ENCODE measurements at places on chromosomes 12 and 14.

- DNase-seq = no peak
Measured at GRCh38 chr12:93944201-93944600, 204.2 kb upstream of the PLXNC1 start.

DNA sequence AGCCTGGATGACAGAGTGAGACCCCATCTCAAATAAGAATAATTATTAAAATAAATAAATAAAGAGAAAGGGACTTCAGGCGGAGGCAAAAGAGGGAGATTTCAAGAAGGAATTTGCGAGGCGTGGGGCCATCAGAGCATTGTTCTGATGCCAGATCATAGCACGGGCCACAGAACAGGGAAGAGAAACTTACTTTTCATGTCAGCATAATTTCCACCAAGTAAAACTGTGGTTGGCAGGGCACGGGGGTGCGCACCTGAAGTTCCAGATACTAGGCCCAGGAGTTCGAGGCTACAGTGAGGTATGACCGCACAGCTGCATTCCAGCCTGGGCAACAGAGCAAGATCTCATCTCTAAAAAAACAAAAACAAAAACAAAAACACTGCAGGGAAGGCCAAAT is 11.0 kb upstream of the PLBD1 start:
- no peak for DNase-seq

DNA sequence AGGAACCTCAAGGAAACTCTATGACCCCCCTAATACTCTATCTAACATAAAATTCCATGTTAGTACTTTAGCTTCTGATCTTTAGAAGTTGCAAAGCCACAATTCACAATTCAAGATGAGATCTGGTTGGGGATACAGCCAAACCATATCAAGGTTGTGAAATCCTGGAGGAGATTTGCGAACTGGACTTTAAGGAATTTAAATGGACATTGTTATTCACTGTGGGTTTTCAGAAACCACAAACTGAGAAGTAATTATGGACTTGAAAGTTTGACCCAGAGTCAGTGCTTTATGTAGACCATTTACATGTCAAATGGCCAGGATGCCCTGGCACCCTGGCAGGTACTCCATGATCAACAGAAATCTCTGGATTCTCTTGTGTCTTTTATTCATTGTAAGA is 14.2 kb upstream of the CDKL1 start:
- DNase-seq = no peak

GRCh38 chr14:101525640-101526527 is 35.4 kb upstream of the DIO3 start:
- DNase-seq = no peak

DNA sequence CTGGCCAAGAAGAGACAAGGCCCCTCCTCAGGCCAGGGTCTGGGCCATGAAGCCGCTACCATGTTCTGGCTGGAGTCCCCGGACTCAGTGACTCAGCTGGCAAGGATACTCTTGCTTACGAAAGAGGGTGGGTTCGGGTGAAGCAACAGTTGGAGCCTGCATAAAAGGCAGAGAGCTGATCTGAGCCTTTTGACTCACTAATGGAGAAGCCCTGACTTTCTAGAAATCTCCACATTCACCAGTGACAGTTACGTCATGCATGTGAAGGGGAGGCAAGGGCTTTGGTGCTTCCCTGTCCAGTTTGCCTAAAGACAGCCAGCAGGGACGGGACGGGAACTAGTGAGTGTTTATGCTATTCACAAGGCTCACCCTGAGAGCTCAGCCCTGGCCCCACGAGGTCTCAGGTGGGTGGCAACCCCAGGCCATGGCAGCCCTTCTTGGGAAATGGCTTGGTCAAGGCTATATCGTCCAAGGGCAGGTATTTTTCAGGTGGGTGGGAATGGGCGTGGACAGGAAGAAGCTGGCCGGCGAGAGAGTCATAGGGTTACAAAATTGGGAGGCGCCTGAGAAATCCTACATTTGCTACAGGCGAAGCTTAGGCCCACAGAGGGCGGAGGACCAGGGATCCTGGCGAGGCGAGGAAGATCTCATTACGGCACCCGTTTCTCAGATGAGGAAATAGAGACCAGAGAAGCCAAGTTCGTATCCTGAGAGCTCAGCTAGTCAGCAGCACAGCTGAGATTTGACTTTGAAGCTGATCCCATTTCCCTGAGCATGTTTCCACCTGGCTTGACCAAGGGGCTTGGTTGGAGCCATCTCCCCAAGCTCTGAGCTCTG is 314.6 kb downstream of the BCL11B start:
- peak; percentile 70 for DNase-seq

DNA sequence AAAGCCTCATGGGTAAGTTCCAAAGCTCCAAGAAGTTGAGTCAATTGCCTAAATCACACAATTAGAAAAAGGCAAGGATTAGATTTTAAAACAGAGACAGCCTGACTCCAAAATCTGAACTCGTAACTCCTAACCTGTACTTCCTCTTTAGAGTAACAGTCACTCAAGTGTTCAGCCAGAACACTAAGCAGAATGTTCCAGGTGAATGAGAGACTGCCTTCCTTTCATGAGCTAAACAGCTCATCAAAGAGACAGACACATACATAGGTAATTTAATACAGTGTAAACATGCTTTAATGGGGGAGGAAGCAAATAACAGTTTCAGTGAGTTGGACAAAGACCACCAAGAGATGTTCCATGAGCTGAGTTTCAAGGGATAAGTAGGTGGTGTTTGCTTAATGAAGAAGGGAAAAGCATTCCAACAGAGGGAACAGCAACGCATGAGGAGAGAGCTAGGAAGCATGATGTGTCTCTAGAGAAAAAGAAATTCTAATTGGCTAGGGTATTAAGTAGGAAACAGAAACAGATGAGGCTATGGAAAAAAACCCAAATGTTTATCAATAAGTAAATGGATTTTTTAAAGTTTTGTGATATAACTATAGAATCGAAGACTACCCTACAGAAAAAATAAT is 403.9 kb downstream of the MED13L start:
- DNase-seq = peak; percentile 53
